ENCODE measurements at places on chromosomes 1 and 21.

DNA sequence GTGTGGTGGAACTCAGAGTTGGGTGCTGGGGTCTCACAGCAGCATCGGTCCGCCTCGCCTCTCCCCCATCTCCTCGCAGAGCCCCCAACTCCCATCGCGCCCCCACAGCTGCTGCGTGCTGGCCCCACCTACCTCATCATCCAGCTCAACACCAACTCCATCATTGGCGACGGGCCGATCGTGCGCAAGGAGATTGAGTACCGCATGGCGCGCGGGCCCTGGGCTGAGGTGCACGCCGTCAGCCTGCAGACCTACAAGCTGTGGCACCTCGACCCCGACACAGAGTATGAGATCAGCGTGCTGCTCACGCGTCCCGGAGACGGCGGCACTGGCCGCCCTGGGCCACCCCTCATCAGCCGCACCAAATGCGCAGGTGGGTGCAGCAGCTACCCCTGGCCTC, 24.2 kb downstream of the PTPRU start:
- no peak for DNase-seq

DNA sequence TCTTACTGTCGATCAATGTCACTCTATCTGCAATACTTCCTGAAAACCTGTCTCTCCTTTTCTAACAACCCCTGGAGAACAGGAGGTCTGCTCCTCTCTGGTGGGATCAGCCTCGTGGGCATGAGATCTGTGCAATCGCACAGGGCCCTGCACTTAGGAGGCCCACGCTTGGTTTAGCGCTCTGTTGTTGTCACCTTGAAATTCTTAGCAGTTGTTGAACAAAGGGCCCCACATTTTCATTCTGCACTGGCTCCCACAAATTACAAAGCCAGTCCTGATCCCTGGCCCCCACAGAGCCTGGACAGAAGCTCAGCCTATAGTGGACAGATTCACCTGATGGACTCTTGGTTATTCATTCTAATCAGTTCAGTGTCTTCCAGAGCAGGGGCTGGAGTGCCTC, 18.6 kb downstream of the SPOCD1 start:
- no peak for DNase-seq

DNA sequence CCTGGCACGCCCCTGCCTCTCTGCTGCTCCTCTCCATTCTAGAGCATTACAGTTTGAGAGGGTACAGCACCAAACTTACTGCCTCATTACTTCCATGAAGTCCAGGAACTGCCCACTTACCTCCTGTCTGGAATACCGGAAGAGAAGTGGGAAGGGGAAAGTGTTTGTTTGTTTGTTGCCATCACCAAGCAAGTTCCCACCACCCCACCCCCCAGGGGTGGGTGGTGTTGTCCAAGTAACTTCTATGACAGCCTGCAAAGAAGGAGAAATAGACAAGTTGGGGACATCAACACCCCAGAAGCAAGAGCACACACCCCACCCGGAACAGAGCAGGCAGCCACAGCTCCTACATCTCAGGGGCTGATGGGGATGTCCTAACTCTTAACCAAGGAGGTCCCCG, 18.0 kb downstream of the OPTC start:
- no peak for DNase-seq

DNA sequence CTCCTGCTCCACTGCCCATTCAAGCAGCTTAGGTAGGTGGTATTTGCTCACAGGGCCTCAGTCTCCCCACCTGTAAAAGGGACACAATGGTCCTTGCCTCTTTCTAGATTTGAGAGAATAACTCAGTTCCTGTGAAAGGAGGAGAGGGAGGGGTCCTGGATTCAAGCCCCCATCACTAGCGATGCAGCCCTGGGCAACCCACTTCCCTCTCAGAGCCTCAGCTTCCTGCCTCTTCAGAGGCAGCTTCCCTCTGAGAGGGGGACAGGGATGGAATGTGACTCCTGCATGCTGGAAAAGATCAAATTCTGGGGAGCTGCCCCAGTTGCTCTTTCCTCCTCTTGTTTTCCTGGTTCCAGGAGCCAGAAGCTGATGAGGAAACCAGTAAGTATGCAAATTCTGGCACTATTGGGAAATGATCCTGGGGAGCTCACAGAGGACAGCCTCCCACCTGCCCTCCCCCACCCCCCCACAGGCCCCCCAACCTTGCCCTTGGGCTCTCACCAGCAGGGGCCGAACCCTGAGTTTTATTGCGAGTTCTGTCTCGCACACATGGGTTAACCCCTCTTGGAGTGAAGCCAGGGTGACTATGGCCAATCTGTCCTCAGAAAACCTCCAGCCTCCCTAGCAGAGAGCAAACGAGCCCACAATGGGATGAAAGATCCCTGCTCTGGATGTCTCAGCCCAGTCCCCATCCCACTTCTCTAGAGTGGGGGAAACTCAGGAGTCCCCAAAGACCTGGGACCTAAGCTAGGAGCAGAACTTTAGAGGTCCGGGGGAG, 11.7 kb downstream of the ZC3H12A start:
- DNase-seq, result no peak

DNA sequence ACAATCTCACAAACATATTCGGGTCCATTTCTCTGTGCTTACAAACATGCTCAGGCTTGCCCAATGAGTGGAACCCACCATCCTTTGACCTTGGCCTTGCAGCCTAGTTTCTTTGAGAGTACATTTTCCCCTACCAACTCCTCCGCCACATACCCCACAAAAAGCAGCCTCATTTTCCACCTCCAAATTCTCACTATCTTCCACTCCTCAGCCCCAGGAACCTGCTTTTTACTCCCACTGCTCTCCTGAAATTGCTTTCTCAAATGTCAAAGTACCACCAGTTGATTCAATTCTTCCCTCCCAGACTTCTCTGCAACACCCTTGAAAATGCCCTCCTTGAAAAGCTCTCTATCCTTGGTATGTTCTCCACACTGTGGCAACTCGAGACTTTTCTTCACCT, 103.8 kb downstream of the RUNX1 start:
- no peak for DNase-seq

DNA sequence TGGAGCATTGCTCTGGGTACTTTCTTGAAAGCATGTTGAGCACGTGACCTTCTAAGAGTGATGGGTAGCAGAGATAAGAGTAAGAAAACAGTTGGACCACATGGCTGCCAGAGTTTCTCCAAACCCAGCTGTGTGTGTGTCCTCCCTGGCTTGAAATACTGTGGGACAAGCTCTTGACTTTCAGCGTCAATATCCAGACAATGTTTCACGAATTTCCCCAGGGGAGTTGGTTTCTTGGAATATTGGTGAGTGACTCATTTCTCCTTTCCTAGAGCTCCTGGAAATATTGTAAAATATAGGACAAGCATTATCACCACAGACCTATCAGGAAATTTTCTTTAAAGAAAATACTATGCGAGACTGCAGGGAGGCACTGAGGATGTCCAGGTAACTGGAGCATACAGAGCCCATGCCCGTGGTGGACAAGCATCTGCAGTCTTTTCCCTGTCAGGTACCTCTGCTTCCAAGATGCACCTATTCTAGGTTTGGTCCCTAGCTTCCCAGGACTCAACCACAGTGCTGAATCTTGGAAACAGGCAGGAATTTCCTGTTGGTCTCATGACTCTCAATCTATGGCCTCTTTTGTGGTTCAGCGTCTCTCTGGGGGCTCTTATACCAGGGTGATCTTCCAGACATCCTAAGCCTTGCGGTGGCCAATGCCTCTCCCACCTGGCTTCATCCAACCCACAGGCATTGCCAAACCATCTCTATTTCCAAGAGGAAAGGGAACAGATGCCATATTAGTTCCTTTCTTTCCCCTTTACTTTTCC, 67.4 kb downstream of the KCNJ6 start:
- DNase-seq, result no peak

GRCh38 chr1:167631936-167632614, 2.0 kb downstream of the RCSD1 start:
- no peak for DNase-seq

DNA sequence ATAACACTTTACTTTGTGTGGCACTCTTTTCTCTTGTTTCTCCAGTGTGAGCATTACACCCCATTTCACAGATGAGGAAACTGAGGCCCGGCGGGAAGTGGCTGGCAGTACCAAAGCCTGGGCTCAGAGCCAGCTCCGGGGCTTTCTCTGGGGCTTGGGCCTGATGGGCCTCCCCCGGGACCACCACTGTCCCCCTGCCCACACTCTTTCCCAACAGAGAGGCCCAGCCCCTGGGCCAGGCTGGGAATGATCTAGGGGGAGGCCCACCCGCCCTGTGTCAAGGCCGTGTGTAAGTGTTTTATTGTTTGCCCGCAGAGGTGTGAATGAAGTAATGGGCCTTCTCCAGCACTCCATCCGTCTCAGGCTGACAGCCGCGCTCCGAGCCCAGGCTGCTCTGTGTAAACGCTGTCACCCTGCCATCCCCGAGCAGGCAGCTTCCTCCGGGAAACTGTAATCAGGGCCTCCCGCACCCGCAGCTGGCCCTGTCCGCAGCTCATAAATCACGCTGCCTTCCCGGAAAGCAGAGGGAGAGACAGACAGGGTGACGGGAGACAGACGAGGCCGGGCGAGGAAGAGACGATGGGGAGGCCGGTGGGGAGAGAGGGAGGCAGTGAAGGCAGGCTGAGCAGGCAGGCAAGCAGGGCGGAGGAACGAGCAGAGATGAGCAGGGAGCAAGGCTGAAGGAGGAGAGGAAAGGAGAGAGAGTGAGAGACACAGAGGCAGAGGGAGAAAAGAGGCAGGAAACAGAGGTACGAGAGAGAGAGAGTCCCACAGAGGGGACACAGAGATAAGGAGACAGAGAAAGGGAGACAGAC, 109.7 kb upstream of the ZBTB40 start:
- DNase-seq, result no peak
